ENCODE measurements at places on chromosomes 4 and X.

DNA sequence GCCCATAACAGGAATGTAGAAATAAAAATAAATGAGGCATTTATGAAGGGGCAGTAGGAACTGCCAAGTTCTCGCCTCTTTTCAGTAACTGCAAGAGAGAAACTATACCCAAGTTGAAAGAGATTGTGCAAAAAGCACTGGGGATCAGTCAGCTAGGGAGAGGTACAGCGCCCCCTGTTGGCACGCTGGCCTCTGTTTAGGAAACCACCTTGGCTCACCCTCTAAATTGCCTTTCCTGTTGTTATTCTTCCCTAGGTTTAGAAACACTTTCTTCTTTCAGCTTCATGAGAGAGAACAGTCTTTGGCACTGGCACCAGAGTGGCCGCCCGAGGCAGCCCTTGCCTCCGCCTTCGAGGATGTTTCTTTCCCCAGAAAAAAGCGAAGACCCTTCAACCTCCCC is 348.5 kb downstream of the MID1IP1 start:
- peak; percentile 27 for DNase-seq

- DNase-seq: no peak
Measured at GRCh38 chrX:139892512-139892911, 40.3 kb downstream of the ATP11C start.

- no peak for DNase-seq
Measured at GRCh38 chrX:133749951-133750350, 235.4 kb downstream of the GPC3 start.

GRCh38 chr4:70712604-70713452 is 8.9 kb upstream of the RUFY3 start:
- no peak for DNase-seq

DNA sequence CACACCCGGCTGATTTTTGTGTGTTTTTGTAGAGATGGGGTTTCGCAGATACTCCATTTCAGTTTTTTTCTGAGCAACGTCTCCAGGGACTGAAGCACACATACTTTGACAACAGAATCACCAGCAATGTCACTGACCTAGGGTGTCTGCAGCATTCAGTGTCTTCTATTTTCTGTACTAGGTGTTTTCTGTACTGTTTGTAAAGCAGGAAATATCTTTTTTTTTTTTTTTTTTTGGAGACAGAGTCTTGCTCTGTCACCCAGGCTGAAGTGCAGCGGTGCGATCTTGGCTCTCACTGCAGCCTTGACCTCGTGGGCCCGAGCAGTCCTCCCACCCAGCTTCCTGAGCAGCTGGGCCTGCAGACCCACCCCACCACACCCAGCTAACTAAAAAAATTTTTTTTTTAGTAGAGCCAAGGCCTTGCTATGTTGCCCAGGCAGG is 8.9 kb downstream of the ADD1 start:
- no peak for DNase-seq

- no peak for DNase-seq
Measured at GRCh38 chr4:3869661-3870566, 103.7 kb downstream of the ADRA2C start.

- DNase-seq: no peak
Measured at GRCh38 chr4:68617003-68617698, 41.0 kb upstream of the UGT2B17 start.

- DNase-seq: no peak
Measured at GRCh38 chr4:119834906-119835612, 206.5 kb upstream of the PDE5A start.

- DNase-seq: no peak
Measured at GRCh38 chr4:125096662-125097061, 218.1 kb upstream of the FAT4 start.

DNA sequence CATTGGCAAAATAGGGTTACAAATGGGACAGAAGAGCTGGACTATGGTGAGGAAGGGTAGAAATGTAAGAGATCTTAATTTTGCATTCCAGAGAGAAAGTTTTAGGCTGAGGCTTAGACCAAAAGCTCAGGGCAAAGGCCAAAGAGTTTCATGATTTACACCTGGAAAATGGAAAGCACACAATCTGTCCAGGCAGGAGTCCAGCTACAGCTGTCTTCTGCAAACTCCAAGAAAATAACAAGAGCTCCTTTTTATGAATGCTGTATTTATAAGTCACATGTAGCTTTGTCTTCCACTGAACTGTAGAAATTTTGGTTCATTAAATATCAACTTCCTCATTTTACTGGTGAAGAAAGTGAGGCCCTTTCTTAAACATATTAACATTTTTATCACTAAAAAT is 288.0 kb upstream of the ATOH1 start:
- no peak for DNase-seq
